ENCODE measurements at places on chromosomes 13 and 19.
A peak's percentile ranks its signal among the peaks of the same experiment; 100 is the strongest.

DNA sequence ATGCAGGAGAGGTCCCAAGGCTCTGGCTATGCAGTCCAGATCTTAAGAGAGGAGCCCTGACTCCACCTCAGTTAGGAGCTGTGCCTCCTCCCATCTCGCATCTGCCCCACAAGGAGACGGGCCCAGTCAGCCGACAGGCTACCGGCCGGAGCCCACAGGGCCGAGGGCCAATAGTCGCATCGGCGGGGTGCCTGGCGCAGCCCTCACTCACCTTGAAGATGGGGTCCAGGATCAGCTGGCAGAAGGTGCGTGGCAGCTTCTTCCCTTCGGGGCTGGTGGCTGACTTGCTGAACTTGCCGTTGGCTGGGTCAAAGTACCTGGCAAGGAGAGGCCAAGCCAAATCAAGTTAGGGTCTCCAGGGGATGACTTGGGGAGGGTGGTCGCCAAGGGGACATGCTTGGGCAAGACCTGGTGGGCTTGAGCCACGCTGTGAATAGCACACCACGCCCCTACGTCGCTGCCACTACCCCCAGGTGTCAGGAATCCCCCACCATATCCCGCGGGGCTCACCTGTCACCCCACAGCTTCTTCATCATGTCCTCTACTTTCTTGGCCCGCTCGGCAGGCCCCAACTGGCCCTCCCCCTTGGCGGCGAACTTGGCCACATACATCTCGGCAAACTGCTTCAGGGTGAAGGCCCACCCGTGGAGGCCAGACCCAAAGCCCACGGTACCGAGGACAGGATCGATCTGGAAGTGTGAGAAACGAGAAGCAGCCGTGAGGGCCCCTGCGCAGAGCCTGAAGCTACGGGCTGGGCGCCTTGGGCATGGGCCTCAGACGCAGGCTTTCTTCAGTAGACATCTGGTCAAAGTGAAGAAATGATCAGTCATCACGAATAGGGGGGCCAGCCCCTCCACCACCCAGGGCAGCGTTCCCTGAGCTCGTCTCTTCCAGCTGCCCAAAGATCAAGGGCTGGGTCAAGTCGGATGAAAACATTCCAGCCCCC lies 3.3 kb downstream of the EEF2 start:
- no peak for DNase-seq

DNA sequence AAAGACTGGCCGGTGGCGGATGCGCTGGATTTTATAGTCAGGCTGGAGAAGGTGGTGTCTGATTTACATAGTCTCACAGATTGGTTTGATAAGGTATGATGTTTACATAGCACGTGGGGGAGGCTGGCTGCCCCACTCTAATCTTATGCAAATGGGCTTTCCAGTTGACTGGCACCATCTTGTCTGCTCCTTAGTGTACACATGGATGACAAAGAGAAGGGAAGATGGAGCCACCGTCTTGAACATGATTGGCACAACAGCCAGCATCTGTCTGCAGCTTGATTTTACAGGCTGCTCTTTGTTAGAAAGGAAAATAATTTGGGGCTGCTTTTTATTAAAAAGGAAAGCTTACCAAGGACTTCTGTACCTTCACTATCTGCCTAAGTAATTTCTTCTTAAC lies 265.2 kb upstream of the MAB21L1 start:
- DNase-seq, result no peak

DNA sequence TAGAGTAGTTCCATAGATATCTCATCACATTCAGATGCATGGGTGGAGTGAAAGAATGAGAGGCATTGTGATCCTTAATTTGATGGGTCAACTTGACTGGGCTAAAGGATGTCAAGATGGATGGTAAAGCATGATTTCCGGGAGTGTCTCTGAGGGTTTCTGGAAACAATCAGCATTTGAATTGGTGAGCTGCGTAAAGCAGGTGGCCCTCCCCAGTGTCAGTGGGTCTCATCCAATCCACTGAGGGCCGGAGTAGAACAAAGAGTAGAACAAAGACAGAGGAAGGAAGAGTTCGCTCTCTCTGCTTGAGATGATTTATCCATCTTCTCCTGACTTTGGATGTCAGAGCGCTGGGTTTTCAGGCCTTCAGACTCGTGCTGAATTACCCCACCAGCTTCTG lies 43.1 kb downstream of the SERP2 start:
- DNase-seq, result no peak

DNA sequence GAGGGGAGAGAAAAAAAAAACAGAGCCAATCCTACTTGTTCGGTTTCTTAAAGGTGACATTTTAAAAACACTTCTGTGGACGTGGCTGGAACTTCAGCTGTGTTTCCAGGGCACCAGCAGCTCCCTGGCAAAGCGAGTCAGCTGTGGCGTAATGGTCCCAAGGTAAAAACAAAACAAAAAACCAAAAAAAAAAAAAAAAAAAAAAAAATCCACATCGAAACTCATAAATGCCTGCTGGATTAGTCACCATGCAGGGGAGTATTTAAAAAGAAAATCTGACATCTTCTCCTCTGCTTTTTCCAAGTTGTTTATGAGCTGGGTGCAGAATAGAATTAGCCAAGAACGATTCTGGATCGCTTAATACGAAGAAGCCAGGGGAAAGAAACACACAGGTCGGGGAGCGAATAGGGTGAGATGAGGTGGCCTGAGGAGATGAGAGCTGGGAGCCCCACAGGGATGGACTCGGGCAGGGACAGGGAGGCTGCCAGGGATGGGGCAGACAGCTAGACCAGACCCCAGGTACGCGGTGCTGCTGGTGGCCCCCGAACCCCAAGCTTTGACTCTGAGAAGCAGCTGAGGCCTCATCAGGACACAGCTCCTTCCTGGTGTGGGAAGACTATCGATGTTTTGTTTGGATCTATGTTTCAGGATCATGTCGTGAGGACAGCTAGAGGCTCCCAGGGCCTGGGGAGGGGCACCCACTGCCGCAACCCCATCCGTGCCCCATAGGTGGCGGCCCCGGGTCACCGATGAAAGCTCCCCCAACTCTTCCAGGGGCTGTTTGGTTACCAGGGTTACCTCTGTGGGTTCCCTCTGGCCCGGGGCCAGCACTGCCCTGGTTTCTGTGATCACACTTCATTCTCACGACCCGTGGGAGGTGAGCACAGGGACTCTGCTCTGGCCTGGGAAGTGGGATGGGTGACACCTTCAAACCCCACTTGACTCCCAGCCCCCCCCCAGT lies 3.1 kb upstream of the CTXN1 start:
- DNase-seq, result peak; percentile 66

- DNase-seq, result no peak
These were observed 1925.8 kb upstream of the PRR20A start for GRCh38 chr13:55214841-55215345.

Measured in activated CD8-positive, alpha-beta memory T cell treated with anti-CD3 and anti-CD28 coated beads, Interleukin-2, amount 50 U/mL, for 4 hours (primary cell).